ENCODE measurements at places on chromosomes 12 and 14.
A peak's percentile ranks its signal among the peaks of the same experiment; 100 is the strongest.

DNA sequence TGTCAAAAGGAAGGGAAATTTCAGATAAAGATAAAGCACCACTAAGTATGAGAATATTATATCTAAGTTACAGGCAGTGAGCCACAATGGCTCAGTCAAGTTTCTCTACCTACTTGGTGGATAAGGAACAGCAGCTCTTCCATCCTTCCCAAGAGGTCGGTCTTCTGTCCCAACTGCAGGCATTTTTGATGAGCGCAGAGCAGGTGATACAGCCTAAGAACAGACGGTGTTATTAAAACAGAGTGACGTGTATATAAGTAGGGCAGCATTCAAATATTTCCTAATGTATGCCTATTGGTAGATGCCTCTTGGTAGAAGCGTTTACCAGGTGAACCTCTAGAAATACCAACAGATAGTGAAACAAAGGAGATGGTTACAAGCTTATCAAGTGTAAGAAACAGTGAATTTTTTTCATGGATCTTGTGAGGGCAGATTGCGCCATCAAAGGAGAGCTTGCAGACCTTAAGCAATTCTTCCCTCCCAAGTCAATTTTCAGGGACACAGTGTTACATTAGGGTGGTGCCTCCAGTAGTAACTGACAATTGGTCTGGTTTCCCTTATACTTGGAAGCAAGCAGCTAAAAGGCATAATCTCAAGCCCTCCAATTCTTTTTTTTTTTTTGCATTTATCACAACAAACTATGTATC, 274.5 kb downstream of the MED13L start:
- DNase-seq = peak; percentile 50

GRCh38 chr12:39372929-39373328, 70.0 kb downstream of the KIF21A start:
- DNase-seq = no peak

DNA sequence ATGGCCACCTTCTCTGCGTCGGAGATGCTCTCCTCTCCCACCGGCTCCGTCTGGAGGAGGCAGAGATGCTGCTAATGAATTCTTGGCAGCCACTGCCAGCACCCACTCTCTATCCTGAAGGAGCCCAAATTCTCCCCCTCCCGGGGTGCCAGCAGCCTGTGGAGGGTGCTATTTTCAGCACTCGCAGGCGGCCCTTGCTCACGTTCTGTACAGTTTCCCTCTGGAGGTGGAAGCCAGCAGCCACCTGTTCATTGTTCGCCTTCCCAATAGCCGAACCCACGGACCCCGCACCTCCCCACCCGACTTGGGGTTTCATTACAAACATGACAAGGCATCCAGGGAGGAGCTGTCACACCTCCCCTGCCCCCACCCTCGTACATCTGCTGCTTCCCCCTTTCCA, 27.8 kb downstream of the SNRNP35 start:
- DNase-seq = no peak

DNA sequence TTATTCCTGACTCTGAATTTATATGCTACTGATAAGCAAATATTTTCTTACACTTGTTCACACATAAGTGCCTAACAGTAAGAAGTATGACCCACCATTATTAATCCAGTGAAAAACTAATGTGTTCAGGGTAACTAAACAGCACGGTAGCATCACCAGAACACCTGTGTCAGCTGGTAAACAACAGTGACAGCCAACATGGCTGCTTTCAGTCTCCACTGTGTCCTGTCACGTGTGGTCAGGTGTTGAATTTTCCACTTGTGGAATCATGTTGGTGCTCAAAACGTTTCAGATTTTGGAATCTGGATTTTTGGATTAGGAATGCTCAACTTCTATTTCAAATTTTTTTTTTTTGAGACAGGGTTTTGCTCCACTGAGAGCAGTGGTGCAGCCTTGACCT, 14.3 kb upstream of the ATP23 start:
- DNase-seq = no peak

GRCh38 chr12:11133816-11134215, 628 bp downstream of the TAS2R30 start:
- no peak for DNase-seq

GRCh38 chr12:132367071-132367851, 37.9 kb upstream of the GALNT9 start:
- no peak for DNase-seq

GRCh38 chr12:130873106-130873795, 1.4 kb downstream of the RAN start:
- DNase-seq = no peak

DNA sequence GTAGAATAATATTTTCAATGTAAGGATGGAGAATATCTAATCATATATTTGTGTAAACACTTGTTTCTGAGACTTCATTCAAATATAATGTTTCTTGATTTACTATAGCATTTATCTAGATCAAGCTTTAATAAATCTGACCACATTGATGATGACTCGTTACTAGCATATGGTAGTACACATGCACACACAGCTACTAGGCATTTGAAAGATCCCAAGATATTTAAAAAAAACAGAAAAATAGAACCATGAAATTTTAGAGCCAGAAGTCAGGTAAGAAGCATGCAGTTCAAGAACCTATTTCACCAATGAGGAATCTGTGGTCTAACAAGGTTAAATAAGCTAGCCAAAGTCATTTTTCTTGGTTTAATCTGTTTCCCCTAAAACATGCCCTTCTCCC, 32.0 kb downstream of the DCP1B start:
- DNase-seq = no peak

GRCh38 chr12:105485921-105486320, 155.4 kb downstream of the C12orf75 start:
- DNase-seq = no peak

DNA sequence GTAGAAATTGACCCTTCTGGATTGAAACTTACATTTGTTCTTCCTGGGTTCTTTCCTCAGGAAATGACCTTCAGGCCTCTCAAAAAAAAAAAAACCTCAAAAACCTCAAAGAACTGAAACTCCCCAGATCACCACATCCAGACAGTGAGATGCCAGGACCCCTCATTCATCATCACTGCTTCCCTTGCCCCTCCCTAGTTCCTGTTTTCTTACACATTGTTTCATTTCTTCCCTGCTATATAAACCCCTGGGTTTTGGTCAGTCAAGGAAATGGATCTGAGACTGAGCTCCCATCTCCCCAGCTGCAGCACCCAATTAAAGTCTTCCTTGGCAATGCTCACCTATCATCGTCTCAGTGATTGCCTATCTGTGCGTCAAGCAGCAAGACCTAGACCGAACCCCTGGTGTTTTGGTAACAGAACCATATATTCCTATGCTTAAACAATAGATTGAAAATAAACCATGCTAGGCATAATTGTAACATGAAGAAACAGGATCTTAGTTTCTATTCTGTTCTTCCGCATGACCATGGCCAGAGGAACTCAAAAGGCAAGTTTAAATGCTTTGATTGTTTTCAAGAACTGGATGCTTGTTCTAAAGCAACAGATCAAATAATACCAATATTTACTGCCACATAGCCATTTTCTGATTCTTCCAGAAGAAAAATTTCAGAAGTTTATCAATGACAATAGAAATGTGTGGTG, 108.0 kb upstream of the MAX start:
- DNase-seq = no peak

DNA sequence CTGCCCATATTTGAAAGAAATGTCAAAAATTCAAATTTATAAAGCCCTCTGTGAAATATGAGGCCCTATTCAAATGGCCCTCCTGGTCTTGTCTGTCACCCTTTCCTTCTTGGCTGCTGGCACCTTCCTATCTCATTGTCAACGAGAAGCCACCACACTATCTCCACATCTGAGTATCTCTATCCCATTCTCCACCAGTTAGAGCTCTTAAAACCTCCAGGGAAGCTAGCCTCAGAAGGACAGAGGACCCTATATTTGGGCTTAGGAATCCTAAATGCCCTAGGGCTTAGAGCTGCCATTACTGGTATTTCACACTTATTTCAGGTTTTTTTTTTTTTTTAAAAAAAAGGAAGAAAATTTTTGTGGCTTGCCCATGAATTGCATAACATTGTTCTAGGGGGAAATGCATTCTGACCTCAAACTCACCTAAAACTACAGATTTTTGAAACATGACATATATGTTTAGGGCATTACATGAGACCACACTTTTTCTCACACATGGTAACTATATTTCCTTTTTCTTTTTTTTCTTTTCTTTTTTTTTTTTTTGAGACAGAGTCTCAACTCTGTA, 25.0 kb downstream of the SLC25A21 start:
- peak; percentile 97 for DNase-seq

DNA sequence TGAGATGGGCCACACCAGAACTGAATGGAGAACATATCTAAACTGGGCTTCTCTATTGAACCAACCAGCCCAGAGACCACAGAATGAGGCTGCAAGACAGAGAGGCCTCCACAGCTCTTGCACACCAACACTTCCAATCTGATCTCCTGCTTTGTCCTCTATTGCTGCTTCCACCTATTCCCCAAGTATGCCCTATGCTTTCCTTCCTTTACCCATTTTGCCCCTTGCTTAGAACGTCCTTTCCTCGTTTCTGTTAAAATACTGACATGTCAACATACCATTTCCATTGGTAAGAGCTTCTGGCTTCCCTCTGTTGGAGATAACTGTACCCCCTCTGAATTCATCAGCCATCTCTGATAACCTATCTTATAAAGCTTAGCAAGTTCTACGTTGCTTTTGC, 2.8 kb downstream of the SLC2A13 start:
- DNase-seq = peak; percentile 44

DNA sequence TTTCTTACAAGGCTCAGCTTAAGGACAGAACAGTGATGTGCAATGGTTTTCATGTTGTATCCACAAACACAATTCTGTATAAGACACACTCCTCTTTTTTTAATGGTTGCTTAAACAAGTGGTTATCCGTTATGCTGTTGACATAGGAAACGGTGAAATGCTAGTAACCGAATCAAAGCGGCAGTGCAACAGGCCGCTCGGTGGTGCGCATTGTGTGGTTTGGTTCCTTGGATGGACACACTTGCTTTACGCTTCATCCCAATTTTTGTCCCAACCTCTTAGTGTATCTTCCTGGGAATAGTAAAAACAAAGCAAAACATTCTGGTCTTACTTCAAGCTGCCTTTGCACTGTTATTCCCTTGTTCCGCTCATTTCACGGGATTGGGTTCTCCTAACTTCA, 650 bp upstream of the PTGER2 start:
- no peak for DNase-seq

GRCh38 chr12:82515652-82516051, 157.3 kb downstream of the METTL25 start:
- no peak for DNase-seq

- DNase-seq = peak; percentile 45
Measured at GRCh38 chr12:21065845-21066244, 65.1 kb upstream of the SLCO1B1 start.

DNA sequence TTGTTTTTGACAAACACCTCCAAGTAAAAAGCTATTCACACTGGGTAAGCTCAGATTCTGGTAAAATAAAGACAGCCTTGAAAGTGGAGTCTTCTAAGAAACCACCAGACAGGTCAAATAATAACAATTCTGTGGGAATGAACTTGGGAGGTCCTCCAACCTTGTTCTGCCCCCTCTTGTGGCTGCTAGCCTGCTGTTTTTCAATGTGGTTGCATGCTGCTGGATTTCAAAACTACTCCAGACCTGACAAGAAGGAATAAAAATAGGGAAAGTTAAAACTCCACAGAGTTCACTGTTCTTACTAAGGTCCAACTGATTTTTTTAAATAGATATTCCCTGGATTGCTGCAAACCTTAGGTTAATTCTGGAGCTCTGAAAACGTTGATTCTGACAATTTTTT, 32.2 kb upstream of the RIN3 start:
- no peak for DNase-seq

DNA sequence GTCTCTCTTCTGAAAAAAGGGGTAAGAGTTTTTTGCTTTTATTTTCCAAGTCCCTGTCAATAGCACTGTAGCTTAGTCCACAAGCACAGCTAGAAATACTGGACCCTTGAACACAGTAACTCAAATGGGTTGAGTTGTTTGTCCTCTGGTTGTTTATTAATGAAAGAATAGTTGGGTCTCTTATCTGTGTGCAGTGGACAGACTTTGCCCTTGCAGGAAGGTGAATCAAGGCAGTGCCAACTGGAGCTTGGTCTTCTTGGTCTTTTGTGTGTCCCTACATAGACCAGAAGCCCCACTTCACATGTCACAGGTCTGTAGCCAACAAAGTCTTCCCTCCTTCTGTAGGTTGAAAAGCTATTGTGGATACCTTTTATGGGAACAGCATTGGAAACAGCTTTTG, 322.0 kb downstream of the AACS start:
- no peak for DNase-seq

- no peak for DNase-seq
Measured at GRCh38 chr14:95258754-95259593, 60.7 kb downstream of the CLMN start.

- DNase-seq = no peak
Measured at GRCh38 chr12:66164349-66164821, 5.4 kb downstream of the TMBIM4 start.

- no peak for DNase-seq
Measured at GRCh38 chr12:45727980-45728629, 1.4 kb upstream of the ARID2 start.

DNA sequence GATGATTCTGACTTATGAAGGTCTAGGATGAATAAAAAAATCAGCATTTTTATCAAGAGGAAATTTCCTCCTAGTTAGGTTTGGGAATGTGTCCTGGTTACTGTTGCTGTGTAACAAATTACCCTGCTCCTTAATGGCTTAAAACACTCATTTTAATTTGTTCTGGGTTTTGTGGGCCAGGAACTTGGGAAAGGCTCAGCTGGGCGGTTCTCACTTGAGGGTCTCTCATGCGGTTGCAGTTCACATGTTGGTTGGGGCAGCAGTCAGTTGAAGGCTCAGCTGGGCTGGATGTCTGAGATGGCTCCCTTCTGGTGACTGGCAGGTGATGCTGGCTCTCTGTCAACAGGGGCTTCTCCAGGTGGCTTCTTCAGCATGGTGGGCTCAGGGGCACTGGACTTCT, 214.6 kb downstream of the RBM19 start:
- no peak for DNase-seq

GRCh38 chr12:121968876-121969275, 50.5 kb downstream of the CFAP251 start:
- DNase-seq = no peak

GRCh38 chr12:52370926-52371608, 3.8 kb upstream of the KRT85 start:
- no peak for DNase-seq

GRCh38 chr14:99511421-99512109, 30.4 kb downstream of the CCNK start:
- no peak for DNase-seq

DNA sequence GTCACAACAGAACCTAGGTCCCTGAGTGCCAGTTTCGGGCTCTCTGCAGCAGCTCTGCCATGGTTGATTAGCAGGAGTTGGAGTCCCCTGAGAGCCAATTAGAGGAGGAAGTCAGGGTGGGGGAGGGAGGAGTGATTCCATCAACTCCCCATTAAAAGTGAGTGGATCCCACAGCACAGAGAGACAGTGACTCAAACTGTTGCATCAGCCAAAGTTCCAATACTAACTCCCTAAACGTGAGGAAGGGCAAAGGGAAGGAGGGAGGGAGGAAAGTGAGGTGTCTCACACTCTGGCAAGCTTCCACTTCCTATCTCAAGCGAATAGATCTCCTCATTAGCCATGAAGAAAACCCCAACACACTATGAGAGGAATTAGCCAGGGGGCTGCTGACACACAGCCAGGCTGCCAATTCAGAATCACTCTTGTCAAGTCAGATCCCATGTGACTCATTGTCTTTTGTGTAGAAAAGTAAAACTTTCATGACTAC, 23.6 kb downstream of the OR11H4 start:
- DNase-seq = peak; percentile 50
